ENCODE measurements at places on chromosomes 3 and 15.

DNA sequence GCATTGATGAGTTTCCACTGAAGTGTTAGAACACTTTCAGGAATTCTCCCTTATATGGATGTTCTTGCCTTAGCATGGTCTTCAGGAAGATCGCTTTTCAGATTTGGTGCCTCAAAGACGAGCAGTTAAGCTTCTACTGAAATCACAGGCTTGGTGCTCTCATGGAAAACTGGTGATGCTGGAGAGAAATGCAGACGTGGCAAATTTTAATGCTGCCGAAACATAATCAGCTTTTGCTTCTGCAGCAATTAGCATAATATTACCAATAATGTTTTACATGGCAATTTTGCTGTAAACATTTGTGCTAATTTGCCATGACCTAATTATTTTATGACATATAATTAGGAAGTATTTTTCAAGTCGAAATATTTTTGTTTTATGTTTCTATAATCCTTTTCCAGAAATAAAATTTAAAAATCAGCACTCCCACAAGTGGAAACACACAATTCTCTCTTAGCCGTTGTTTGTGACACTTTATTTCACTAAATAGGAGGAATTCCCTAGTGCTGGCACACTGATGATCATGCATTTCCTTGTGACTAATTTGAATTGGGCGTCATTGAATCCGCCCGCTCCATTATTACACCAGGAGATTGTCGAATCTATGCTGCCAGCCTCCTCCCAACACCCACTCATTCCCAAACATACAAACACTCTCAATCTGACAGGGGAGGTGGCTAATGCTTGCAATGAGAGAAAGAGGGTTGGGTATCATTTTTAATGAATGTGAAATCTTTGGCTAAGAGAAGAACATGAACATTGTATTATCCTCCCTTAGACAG, 506.8 kb upstream of the PPP2R3A start:
- H3K4me1 ChIP-seq, result no peaks in the 10 kb centered on the region
- DNase-seq, result no peak
- no peak overlapping the region for H3K4me3 ChIP-seq
- no peak overlapping the region for H3K27ac ChIP-seq
- H3K36me3 ChIP-seq, result no peaks in the 10 kb centered on the region

DNA sequence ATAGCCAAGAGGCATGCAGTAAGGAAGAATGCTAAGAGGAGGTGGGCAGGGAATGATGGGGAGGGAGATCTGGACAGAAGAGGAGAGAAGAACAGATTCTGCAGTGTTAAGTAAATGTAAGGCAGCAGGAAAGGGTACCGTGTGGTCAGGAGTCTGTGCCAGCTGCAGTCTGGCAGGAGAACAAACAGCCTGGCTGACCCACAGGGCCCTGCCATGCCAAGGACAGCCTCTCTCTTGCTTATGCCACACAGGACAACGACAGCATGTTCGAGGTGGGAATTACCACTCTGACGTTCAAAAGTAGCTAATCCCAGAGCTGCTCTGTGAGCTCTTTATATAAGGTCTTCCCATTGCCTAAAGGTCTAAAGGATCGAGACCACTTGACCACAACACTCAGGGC, 31.3 kb downstream of the DAPK2 start:
- H3K4me1 ChIP-seq, result peaks cover 35% of the 10 kb centered on the region
- no peaks in the 10 kb centered on the region for H3K36me3 ChIP-seq
- H3K27ac ChIP-seq, result peak overlapping the region; percentile 83
- no peaks in the 10 kb centered on the region for H3K27me3 ChIP-seq
- DNase-seq, result no peak

DNA sequence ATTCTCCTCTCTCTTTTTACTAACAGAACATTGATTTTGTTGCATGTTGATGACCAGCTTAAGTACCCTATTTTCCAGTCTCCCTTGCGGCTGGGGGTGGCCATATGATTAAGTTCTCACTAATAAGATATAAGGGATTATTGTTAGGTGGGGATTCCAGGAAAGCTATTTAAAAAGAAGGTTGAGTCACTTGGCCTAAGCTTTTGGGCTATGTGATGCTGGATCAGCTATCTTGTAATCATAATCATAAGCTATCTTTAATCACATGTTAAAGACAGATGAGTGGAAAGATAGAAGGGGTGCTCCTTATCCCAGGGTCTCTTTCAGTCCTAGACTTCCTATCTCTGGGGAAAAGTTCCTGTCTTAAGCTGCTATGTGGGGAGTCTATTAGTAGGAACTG, 59.9 kb downstream of the CGNL1 start:
- no peak overlapping the region for H3K27ac ChIP-seq
- H3K36me3 ChIP-seq, result no peaks in the 10 kb centered on the region
- no peaks in the 10 kb centered on the region for H3K4me1 ChIP-seq

DNA sequence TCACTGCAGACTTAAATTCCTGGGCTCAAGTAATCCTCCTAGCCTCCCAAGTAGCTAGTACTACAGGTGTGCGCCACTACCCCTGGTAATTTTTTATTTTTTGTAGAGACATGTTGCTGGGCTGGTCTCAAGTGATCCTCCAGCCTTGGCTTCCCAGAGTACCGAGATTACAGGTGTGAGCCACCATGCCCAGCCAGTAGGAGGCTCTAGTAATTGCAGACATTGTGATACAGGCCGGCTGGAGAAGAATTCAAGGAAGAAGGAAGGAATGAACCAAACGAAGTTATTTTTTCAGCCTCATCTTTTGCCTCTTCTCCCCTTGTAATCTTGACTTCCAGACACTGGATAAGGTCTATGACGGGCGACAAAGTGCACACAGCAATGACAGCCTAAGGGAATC, 3.2 kb upstream of the PPP4R2 start:
- no peak overlapping the region for H3K4me3 ChIP-seq
- H3K36me3 ChIP-seq, result peaks cover under 1% of the 10 kb centered on the region
- H3K27ac ChIP-seq, result no peak overlapping the region
- H3K4me1 ChIP-seq, result peaks cover 16% of the 10 kb centered on the region

GRCh38 chr15:100236981-100237720, 104.6 kb downstream of the ADAMTS17 start:
- H3K4me3 ChIP-seq, result no peak overlapping the region
- H3K27ac ChIP-seq, result no peak overlapping the region
- DNase-seq, result no peak
- H3K36me3 ChIP-seq, result no peaks in the 10 kb centered on the region
- no peaks in the 10 kb centered on the region for H3K4me1 ChIP-seq

DNA sequence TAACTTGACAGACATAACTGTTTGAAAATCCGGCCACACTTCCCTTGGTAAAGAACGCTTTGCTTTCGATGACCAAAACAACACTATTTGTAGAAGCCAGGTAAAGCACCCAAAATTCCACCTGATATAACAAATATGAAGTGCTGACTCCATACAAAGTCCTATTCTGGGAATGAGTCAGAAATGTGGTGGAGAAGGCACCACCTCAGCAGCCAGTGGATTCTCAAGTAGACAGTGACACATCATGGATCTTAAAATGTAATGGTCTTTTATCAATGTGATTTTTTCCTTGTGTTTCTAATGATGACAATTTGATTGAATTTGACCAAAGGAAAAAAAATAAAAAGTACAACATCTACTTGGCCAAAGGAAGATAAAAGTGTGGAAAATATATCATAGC, 135.0 kb upstream of the WNT5A start:
- H3K4me1 ChIP-seq, result no peaks in the 10 kb centered on the region
- no peaks in the 10 kb centered on the region for H3K27me3 ChIP-seq
- no peak overlapping the region for H3K4me3 ChIP-seq
- H3K27ac ChIP-seq, result no peak overlapping the region
- H3K36me3 ChIP-seq, result no peaks in the 10 kb centered on the region

GRCh38 chr15:59543721-59544547, 67.6 kb upstream of the GCNT3 start:
- no peak overlapping the region for H3K4me3 ChIP-seq
- no peak for DNase-seq
- no peaks in the 10 kb centered on the region for H3K27me3 ChIP-seq
- no peaks in the 10 kb centered on the region for H3K36me3 ChIP-seq
- H3K4me1 ChIP-seq, result no peaks in the 10 kb centered on the region

- no peaks in the 10 kb centered on the region for H3K4me1 ChIP-seq
- H3K27me3 ChIP-seq, result no peaks in the 10 kb centered on the region
- H3K36me3 ChIP-seq, result no peaks in the 10 kb centered on the region
- no peak overlapping the region for H3K4me3 ChIP-seq
Measured at GRCh38 chr3:56484122-56484521, 15.9 kb upstream of the ERC2 start.

DNA sequence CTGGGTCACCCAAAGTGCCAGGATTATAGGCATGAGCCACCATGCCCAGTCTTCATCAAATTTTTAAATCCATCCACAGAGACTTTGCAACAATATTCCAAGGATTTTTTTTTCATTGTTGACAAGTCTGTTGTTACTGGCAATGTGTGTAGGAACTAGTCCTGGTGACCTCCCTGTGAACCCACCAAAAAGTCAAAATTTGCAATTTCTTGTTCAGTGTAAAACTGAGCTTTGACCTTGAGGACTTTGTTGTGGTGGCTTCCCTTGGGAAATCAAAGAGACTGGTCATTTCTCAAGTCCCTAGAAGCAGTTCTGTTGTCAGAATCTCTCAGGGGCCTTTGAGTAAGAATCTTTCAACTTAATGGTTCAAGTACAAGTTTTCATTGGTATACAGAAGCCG, 36.9 kb upstream of the COL8A1 start:
- no peaks in the 10 kb centered on the region for H3K36me3 ChIP-seq
- H3K4me1 ChIP-seq, result no peaks in the 10 kb centered on the region
- DNase-seq, result no peak
- H3K27ac ChIP-seq, result no peak overlapping the region

DNA sequence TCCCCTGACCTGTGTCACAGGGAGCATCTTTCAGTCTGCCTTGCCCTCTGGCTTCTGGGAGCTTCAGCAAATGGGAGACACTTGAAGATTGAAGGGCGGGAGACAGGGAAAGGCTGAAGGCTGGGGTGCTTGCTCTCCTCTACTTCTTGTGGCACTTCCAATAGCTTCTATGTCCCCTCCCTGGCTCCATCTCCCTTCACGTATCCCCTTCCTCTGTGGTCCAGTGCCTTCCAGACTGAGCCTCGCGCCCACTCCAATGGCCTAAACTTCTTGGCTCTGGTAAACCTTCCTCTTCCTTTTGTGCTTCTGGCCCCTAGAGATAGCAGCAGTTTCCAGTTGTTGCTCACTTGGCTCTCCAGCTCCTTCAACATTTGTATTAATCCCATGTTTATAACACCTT, 69.8 kb upstream of the TOPAZ1 start:
- no peaks in the 10 kb centered on the region for H3K36me3 ChIP-seq
- no peaks in the 10 kb centered on the region for H3K4me1 ChIP-seq
- DNase-seq, result no peak
- H3K27me3 ChIP-seq, result no peaks in the 10 kb centered on the region
- H3K4me3 ChIP-seq, result no peak overlapping the region
- no peak overlapping the region for H3K27ac ChIP-seq

GRCh38 chr3:138063416-138063815, 52.0 kb downstream of the DZIP1L start:
- no peaks in the 10 kb centered on the region for H3K4me1 ChIP-seq
- no peak overlapping the region for H3K4me3 ChIP-seq
- H3K36me3 ChIP-seq, result peaks cover 68% of the 10 kb centered on the region
- no peaks in the 10 kb centered on the region for H3K27me3 ChIP-seq

- H3K27me3 ChIP-seq, result no peaks in the 10 kb centered on the region
- peaks cover 56% of the 10 kb centered on the region for H3K36me3 ChIP-seq
- DNase-seq, result no peak
- H3K27ac ChIP-seq, result no peak overlapping the region
Measured at GRCh38 chr3:9980251-9980650, 6.4 kb downstream of the EMC3 start.

DNA sequence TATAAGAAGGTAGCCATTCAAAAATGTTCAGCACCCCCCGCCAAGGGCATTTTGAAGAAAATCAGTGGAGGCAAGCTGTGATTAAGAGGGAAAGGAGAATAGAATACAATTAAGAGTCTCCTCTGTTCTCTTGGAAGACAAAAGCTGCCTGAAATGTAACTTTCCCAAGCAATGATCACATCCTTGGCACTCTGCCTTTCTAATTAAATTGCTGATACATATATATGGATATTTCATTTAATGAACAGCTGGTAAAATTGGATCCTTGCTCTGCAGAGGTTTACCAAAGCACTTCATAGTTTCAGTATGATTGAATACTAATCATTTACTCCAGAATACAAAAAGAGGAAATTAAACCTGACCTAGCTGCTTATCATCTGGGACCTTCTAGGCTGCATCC, 10.4 kb downstream of the COL6A6 start:
- no peak for DNase-seq
- no peak overlapping the region for H3K4me3 ChIP-seq
- H3K27ac ChIP-seq, result no peak overlapping the region
- H3K4me1 ChIP-seq, result no peaks in the 10 kb centered on the region
- H3K36me3 ChIP-seq, result no peaks in the 10 kb centered on the region

- no peak overlapping the region for H3K4me3 ChIP-seq
- peak overlapping the region; percentile 93 for H3K27ac ChIP-seq
- no peaks in the 10 kb centered on the region for H3K27me3 ChIP-seq
- peak; percentile 87 for DNase-seq
- peaks cover 12% of the 10 kb centered on the region for H3K4me1 ChIP-seq
Measured at GRCh38 chr3:124615896-124616543, 114.2 kb upstream of the UMPS start.

DNA sequence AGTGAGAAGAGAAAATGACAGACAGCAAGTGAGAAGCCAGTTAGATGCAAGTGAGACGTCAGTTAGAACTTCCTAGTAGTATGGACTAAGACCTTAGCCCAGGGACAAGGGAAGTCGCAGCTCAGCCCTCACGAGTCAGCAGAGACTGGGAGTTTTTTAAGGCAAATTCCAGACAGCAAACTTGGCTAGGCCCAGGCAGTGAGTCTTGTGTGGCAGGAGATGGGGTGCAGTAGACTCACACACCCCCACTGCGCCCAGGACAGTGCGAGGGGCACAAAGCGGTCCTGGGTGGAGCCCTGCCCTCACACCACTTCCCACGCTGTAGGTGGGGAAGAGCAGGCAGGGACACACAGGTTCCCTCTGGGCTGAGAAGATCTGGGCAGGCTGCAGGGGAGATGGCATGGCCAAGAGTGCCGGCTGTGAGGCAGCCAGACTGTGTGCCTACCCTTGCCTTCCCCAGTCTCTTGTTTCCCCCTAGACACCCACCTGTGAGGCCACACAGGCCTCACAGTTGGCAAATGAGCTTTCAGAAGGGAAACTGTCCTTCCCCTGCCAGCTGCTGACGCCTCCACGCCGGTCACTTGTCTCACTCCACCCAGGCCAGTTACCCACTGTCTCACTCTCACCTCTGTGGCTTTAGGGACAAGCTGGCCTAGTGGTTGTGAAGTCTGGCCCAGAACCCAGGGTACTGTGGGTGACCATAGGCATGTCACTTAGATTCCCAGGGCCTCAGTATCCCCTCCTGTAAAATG, 13.7 kb upstream of the PRKCD start:
- H3K4me1 ChIP-seq, result peaks cover 5% of the 10 kb centered on the region
- no peaks in the 10 kb centered on the region for H3K36me3 ChIP-seq
- no peaks in the 10 kb centered on the region for H3K27me3 ChIP-seq
- H3K4me3 ChIP-seq, result no peak overlapping the region
